Activated CD4-positive, alpha-beta T cell treated with anti-CD3 and anti-CD28 coated beads, Interleukin-2, amount 10 ng/mL, durations not matched to agents 7 days and 5 days (primary cell): ENCODE measurements at places on chromosomes 12 and 14.

- DNase-seq = no peak
These were observed 42.4 kb downstream of the NUAK1 start for GRCh38 chr12:106096376-106096775.

DNA sequence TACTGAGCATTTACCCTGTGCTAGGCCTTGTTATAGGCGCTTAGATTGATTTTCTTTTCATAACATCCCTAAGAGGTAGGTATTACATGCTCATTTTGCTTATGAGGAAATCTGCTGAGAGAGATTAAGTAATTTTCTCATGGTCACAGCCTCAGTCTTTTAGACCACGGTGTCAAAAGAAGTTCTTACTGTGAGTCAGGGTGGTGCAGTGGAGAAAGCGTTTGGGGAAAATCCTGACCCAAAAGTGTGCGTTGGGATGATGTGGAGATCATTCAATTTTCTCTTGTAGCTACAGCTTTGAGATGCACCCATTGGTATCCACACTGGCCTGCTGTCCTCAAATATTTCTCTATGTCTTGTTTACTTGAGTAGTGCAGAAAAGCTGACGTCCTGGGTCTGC lies 8.2 kb downstream of the ANG start:
- no peak for DNase-seq

GRCh38 chr14:53942970-53943750 lies 13.5 kb downstream of the BMP4 start:
- no peak for DNase-seq

DNA sequence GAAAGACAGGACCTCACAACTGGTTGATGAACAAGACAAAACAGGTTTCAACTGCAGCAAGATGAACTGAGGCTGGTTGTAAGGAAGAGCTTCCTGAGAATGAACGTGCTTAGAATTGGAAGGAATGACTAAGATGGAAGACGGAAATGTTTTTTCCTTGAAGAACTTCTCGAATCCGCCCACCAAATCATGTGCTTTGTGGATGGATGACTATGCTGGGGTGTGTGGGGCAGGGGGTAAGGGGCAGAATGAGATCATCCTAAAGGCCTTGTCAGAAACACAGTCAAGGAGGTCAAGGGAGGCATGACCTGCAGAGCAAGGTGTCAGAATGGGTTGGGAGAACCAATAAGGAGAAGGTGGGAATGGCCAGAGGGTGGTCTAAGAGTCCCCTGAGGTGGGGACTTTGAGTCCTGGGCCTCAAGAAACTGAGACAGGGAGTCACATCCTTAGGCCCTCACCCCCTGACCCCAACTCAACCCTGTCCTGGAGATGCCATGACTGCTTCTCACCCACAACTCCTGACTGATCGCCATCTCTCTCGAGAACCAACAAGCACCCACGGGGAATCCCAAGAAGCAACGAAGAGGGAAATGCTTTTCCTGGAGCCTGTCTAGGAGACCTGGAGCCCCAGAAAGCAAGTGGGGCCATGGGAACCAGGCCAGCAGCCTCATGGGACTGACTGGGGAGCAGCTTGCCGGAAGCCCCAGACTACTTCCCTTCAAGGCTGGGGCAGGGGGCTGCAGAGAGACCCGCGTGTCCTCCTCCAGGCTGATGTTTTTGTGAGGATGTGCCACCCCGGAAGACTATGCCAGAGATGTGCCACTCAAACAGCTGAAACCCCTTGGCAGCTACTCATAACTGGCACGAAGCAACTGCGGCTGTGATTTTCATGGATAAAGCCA lies 84.0 kb downstream of the ACTN1 start:
- no peak for DNase-seq

GRCh38 chr12:49564686-49565405 lies 3.1 kb downstream of the MCRS1 start:
- DNase-seq = peak; percentile 48

- DNase-seq = no peak
These were observed 1108.6 kb downstream of the LRFN5 start for GRCh38 chr14:42715316-42715715.

- DNase-seq = peak; percentile 68
These were observed 82.2 kb downstream of the PPP2R5C start for GRCh38 chr14:101843665-101844064.

- DNase-seq = no peak
These were observed 96.5 kb downstream of the FOXN3 start for GRCh38 chr14:89320381-89321000.

DNA sequence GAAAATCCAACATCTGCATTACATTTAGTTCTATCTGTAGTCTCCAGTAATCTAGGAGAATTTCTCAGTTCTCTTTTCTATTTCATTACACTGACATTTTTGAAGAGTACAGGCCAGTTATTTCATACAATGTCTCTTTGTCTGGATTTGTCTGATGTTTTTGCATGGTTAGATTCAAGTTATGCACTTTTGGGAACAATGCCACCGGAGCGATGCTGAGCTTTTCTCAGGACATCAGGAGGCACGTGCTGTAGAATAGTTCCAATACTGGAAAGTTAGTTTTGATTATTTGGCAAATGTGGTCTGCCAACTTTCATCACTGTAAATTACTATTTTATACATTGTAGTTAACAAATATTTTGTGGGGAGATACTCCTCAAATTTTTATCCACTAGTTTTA lies 43.1 kb downstream of the ALDH1L2 start:
- DNase-seq = no peak

DNA sequence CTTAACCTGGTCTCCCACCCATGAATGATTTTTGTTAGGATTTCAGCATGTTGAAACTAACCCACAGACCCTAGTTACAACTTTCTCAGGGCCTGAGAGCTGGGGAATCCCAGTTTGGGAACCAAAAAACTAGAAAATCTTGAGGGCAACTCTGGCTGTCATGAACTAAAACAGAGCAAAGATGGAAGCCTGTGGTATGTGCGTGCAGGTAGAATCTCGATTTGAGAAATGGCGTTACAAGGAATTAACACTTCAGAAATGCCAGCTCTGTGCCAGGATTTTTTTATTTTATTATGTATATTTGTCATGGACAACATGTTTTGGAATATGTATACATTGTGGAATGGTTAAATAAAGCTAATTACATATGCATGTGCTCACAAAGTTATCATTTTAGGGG lies 36.4 kb upstream of the BCL2L14 start:
- no peak for DNase-seq

- no peak for DNase-seq
These were observed 7.3 kb downstream of the IFFO1 start for GRCh38 chr12:6548556-6548955.

DNA sequence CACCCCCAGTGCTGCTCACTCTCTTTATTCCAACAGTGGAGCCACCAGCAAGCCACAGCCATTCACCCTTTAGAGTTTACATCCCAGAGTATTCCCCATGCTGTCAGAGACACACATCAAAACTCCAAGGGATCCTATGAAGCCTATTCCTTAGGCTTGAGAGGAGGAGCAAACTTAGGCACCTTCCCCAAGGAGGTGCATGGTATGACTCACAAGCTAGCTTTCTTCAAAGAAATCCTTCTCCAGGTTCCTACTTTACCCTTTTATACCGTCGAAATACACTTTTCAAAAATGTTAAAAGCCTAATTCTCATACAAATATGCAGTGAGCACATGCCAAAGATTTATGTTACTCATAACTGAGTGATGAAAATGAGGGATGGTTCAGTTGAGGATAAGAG lies 175.4 kb downstream of the ETNK1 start:
- DNase-seq = no peak

GRCh38 chr14:71555654-71556559 lies 376.3 kb upstream of the RGS6 start:
- DNase-seq = peak; percentile 76

- no peak for DNase-seq
These were observed 115.9 kb upstream of the TBX3 start for GRCh38 chr12:114799574-114800487.

GRCh38 chr14:22593189-22593588 lies 4.2 kb upstream of the DAD1 start:
- DNase-seq = no peak

- DNase-seq = no peak
These were observed 4.5 kb downstream of the TBX3 start for GRCh38 chr12:114679452-114679875.

DNA sequence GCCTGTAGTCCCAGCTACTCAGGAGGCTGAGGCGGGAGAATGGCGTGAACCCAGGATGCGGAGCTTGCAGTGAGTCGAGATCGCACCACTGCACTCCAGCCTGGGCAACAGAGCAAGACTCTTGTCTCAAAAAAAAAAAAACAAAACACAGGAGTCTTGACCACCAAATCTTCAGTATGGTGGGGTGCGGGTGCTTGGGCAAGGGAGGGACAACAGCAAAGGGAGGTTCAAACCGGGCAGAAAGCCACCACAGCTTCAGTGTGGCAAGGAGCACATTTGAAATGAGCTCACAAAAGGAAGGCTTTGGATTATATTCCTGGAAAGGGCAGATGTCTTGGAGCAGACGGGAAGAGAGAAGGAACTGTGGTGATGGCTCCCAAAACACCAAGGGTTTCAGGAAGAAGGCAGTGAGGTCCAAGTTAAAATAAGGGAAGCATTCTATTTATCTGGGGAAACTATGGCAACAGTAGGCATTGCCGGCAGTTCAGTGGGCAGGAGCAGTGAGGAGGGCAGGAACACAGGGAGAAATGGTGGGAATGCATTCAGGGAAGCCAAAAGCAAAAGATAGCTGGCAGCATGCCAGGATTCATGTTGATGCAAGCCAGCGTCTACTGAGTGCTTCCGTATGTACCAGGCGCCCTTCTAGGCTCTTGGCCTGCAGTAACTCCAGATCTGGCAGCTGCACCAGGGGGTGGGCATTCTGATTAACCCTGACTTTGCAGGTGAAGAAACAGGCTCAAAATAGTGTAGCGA lies 51.0 kb upstream of the SRSF5 start:
- no peak for DNase-seq

DNA sequence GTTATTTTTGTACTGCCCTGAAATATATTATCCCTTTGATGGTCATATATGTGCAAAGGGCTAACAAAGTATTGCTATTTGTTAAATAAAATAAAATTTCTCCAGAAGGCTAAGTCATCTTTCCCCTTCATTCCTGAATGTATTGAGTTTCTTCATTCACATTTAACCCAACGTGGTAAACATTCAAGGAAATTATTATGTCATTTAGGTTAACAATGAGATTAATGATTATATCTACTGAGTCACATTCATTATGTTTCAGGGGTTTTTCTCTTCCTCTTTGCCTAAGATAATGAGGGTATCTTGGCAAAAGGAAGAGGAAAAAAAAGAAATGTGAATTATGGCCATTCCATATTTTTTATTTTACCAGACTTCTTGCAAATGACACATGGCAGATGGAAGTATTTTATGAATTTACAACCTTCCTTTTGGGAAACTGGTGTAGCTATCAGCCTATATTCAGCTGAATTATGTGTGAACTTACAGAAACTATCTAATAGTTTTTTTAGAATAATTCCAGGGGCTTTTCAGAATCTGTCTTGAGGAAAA lies 27.2 kb downstream of the TSPAN8 start:
- no peak for DNase-seq

GRCh38 chr14:104827177-104828055 lies 26.5 kb downstream of the ZBTB42 start:
- DNase-seq = peak; percentile 59

GRCh38 chr14:61524211-61524806 lies 171.0 kb upstream of the HIF1A start:
- DNase-seq = no peak

DNA sequence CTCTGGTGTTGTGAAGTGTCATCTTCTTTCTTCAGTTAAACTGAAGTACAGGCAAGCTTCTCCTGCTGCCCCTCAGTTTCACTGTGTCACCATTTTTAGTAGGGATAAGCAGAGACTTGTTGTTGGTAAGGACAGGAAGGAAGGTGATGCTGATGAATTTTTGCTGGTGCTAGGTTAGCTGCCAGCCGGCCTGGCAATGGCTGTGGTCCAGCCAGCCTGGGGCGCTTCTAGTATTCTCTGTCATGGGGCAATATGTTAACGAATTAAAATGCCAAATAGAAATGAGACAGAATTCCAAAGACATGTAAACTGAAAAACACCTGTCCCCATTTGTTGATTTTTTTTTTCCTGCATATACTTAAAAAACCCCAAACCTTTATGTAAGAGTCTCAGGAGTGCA lies 602.9 kb downstream of the DIO2 start:
- DNase-seq = no peak

DNA sequence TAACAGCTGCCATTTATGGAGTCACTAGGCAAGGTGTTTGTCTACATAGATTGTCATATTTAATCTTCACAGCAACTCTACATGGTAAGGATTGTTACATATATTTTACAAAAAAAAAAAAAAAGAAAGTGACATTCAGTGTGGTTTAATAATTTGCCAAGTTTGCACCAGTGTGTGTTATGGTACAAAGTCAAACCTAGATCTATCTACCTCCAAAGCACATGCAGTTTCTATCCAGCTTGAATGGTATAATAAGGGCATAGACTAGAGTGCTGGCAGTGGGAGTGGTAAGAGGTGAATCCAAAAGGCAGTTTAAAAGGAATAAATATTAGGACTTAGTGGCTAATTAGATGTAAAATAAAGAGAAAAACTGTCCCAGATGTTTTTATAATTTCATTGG lies 66.2 kb upstream of the PCNX4 start:
- DNase-seq = no peak

GRCh38 chr12:25712169-25712568 lies 159.1 kb upstream of the LMNTD1 start:
- no peak for DNase-seq

DNA sequence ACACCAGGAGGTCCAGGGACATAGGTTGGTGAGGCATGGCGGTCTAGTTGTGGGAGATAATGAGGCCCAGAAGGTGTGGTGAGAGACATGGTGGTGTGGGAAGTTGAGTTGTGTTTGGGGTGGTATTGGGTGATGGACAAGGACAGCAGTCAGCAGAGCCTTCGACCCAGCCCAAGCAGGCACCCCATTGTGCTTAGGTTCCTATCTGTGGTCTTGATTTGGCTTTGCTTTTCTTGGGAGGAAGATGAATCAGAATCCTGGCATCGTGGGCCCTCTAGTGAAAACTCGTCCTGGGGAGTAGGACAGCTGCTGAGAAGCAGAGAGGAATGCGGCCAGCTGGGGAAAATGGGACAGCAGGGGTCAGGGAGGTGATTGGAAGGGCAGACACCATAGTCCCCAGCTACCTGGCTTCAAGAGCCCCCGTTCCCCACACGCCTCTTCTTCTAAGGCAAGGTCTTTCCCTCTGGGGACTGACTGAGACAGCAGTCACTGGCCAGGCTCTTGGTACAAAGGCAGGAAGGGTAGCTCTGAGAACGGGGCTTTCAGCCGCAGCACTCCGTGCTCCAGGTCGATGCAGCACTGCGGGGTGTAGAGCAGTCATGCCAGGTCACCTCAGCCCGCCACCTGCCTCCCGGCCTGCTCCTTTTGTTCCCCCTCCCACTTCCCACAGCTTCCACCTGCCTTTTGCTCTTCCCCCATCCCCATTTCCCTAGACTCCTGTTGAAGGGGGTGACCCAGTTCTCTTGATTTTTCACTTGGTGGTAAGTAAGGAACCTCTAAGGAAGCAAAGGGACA lies 7.9 kb downstream of the NRIP2 start:
- DNase-seq = no peak

DNA sequence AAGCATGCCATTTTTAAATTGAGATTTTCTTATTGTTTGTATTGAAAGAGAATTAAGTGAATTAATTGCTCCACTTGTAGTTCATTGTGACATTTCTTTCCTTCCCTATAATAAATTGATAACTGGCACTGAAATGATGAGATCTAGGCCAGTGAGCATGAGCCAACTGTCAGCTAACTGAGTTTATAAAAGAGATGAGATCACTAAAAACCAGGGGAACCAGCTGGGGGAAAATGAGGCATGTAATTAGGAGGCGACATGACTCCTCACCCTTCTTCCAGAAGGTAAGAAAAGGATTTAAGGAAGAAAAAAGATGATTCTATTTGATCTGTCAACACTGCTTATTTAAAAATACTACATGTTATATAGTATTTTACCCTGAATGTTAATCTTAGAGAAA lies 104.5 kb upstream of the DNM1L start:
- no peak for DNase-seq
